Stimulated activated CD4-positive, alpha-beta T cell treated with anti-CD3 and anti-CD28 coated beads, TNF-alpha, amount 100 ng/mL, for 4 hours (primary cell): ENCODE measurements at places on chromosomes 3 and 15.
A peak's percentile ranks its signal among the peaks of the same experiment; 100 is the strongest.

DNA sequence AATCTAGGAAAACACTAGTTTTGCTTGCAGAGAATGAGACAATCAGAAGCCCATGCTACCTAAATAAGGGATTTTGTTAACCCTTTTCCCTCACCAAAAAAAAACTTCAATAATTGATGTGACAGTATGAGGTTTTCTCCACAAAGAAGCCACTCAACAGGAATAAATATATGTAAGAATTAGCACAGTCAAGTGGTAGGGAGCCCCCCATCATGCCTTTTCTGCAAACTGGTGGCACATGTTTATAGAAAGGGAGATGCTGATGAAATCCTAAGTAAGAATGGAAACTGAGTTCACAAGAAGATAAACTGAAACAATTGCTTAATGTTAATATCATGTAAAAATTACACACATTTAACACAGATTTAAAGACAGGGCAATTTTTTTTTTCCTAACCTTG, 51.0 kb downstream of the PHC3 start:
- no peak for DNase-seq

DNA sequence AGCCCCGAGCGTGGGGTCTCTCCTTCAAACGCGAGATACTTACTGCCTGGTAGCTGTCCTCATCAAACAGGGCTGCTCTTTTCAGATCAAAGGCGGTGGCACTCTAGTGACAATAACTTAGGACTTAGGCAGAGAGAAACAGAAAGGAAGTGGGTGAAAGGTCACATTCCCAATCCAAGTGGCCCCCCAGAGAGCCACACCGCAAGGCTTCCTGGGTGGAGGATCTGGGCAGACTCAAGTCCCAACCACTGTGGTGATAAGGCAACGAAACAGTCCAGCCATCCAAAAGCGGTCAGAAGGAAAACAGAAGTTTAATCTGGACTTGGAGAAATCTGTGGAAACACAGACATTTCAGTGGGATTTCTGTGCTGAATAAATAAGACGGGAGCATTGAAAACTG, 227.2 kb downstream of the ADAMTS17 start:
- DNase-seq = no peak

GRCh38 chr3:18445401-18446148, 20.4 kb upstream of the SATB1 start:
- DNase-seq = peak; percentile 37

GRCh38 chr3:187743195-187744141, 1.8 kb downstream of the BCL6 start:
- peak; percentile 31 for DNase-seq

DNA sequence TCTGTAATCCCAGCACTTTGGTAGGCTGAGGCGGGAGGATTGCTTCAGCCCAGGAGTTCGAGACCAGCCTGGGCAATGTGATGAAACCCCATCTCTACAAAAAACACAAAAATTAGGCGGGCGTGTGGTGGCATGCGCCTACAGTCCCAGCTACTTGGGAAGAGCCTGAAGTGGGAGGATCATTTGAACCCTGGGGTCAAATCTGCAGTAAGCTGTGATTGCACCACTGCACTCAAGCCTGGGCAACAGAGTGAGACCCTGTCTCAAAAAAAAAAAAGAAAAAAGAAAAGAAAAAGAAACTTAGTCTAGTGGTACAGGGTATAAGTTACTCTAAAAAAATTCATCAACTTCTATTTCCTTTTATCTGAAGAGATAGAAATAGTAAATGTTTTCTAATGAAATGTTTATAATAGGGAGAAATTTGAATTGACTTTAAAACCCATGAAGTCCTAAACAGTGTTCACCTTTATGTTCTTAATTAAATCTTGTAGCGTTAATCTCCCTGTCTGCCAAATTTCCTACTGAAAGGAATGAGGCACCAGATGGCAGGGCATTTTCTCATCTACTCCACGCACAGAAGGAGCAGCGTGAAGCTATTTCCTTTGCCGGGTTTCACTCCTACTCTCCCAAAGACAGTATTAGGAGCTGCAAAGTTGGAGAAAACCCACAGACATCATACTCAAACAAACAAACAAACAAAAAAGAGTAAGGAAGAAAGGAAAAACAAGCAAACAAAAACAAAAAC, 1.9 kb downstream of the PCLAF start:
- DNase-seq = no peak

DNA sequence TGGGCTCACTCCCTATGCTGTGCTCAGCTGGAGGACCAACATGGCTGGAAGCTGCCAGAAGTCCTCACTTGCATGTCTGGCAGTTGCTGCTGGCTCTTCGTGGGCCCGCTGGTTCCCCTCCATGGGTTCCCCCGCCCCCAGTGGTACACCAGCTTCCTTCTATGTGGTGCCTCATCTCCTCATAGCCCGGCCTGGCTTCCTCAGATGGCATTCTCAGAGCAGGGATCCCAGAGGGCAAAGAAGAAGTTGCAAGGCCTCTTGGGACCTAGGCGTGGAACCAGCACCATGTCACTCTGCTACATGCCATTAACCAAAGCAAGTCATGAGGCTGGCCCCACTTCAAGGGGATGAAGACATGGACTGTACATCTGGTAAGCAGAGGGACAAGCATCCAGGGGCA, 2.9 kb upstream of the CFAP92 start:
- no peak for DNase-seq

- DNase-seq = no peak
Measured at GRCh38 chr3:94046533-94046932, 16.2 kb downstream of the DHFR2 start.

DNA sequence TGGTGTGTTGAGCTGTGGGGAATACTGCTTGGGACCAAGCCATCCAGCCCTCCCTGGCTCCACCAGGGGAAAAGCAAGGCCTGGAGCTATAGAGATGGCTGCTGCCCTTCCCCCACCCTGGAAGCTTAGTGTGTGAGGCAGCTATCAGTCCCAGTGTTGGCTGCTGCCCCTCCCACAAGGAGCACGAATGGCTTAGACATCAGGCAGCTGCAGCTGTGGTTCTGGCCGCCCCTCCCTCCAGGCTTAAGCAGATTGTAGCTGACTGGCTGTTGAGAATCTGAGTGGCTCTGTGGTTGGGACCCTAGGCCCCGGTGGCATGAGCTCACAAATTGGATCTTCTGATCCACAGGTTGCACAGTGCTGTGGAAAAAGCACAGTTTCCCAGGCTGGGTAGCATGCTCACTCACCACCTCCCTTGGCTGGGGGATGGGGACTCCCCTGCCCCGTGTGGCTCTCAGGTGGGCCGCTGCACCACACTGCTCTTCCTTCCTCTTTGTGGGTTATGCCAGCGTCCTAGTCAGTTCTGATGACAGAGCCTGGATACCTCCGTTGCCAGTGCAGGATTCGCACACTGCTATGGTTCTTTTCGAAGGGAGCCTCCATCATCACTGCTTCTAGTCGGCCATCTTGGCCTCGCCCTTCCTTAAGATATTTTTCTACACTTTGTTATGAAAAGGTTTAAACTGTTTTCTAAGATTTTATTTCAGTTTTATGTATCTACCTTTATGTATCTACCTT, 21.2 kb upstream of the SUCNR1 start:
- DNase-seq = no peak

- DNase-seq = no peak
Measured at GRCh38 chr3:69683082-69683806, 56.0 kb upstream of the MITF start.

- no peak for DNase-seq
Measured at GRCh38 chr3:299590-300301, 103.2 kb downstream of the CHL1 start.

GRCh38 chr3:23540600-23540999, 265.2 kb upstream of the UBE2E1 start:
- DNase-seq = no peak

DNA sequence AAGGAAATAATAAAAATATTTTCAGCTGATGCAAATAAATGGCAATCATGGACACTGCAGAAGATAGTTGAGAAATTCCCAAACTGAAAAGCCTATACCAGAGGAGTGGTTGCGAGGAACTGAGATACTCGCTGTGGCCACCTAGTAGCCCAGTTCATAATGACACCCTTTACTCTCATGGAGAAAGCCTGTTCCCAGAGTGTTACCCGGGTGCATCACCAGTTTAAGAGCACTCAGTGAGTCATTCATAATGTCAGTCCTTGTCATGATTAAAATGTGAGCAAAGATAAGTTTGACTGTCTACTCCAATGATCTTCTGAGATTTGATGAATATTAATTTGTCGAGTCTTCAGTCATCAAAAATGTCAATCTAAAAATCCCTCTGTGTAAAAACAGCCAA, 138.4 kb upstream of the LRRC3B start:
- DNase-seq = no peak

DNA sequence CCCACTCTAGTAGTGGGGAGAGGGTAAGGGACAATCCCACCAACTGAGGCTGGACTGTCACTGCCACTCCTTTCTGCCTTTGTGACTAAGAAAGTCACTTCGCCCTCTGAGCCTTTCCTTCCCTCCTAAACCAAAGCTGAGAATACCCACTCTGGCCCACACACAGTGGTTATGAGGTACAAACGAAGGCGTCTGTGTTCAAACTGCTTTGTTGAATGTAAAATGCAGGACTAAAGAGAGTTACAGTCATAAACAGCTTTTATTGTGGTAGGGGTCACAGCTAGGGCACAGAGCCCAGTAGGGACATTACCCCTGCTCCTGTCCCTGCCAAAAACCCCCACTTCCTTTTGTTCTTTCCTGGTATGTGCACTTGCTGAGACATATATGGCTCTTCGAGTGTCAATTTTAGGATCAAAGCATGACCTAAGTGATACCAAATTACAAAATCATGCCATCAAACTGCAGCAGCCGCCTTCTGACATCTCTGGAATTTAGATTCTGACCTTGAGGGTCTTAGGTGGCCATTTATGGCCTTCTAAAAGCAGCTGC, 45.1 kb downstream of the CTDSPL start:
- no peak for DNase-seq

DNA sequence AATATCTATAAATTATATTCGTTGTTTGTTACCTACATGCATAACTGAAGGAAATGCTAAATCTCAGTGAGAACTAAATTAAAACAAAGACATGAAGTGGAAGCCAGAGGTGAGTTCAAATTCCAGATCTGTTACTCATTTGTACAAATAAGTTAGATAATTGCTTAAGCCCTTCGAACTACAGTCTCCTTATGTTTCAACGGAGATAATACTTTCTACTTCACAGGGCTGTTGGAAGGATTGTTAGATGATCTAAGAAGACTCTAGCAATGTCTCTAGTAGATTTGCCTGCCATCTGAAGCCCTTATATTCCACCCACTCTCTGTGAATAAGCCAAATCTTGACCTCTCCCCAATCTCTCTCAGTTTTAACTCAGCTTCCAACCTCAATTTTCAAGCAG, 125.8 kb downstream of the P2RY1 start:
- no peak for DNase-seq

DNA sequence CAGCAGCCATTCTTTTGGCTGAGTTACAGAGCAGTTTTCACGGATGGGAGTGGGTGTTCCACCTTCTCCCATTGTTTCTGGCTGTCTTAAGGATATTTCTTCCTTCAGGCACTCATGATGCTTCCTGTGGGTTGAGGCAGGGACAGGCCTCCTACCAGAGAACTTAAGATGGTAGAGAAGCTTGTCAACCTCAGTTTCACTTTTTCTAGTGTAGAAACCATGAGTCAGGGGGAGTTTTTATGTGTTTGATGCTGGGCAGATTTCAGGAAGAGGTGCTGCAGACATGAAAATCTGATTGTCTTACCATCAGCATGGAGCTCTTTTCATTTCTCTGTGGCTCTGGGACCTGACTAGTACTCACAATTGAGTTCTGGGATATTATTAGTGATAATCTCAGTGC, 48.7 kb upstream of the VEPH1 start:
- DNase-seq = no peak

DNA sequence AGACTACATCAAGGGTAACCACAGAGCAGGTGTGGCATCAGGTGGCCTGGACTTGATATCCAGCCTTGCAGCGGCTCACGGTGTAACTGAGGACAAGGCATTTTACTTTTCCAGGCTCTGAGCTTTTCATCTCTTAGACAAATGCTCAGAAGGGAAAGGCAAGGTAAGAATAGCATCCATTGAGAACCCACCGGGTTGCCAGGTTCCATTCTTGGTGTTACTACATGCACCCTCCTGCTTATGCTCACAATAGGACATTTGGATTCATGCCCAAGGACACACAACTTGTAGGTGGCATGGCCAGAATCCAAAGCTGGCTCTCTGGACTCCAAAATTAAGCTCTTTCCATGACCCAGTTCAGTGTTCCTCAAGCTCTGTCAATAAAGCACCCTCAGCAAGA, 85.5 kb downstream of the CCNL1 start:
- no peak for DNase-seq

- no peak for DNase-seq
Measured at GRCh38 chr3:130395331-130395730, 49.9 kb downstream of the COL6A5 start.
